ENCODE measurements at places on chromosomes 3 and 15.
A peak's percentile ranks its signal among the peaks of the same experiment; 100 is the strongest.

DNA sequence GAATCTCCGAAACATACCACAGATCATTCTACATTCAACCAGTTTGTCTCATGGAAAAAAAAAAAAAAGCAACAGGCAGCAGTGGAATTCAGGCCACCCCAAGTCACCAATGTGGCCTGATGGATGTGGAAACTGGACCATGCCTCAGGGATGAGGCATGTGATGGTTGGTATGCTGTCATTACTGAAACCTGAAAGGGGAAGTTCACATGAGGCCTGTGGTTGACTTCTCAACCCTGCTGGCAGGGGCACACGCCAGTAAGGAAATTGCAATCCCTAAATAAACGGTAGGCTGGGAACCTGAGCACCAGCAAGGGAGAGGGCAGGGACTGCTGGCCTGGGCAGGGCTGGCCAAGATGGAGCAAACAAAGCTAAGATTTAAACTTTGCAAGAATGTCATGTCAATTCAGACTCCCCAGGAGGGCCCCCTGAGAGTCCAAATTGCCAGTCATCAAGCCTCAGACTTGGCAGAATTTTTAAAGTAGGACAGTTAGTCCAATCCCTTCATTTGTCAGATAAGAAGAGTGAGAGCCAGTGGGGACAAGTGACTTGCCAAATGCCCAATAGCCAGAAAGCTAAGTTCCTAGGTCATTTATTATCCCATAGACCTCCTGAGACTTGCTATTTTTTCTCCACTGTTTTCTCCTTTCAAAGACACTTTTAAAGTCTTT lies 310.4 kb downstream of the ERC2 start:
- DNase-seq: no peak

DNA sequence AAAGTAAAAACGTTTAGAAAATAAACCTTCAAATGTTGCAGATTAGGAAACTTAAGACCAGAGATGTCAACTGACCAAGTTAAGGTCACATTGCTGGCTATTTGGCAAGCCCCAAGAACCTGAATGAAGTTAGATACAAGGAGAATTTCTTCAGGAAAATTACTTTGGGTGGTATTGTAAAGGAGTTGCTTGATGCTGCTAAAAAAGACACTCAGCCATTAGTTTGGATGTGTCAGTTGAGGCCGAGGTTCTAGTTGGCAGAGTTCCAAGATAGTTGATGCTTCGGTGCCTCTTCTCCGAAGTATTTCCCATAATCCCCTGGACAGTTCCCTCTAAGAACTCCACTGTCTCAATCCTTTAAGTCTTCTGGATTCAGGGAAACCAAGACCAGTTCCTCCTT lies 24.3 kb downstream of the SIAH2 start:
- DNase-seq: no peak

DNA sequence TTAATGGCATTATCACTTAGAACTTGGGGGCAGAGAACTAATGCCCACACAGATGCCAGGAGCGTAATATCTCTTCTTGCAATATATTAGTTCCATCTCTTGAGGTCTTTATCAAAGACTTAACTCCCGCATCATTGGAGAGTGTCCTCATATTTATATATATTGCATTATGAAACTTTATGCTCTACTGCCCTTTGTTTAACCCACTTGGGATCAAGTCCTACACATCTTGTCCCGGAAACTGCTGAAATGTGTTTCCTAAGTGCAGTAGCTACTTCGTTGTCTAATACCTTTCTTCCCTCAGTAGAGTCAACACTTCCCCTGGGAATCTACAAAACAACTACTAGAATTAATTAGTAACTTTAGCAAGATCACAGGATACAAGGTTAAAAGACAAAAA lies 1029.2 kb downstream of the OTOL1 start:
- DNase-seq: no peak

GRCh38 chr3:177606891-177607290 lies 409.6 kb upstream of the TBL1XR1 start:
- no peak for DNase-seq

- DNase-seq: no peak
Observed at GRCh38 chr3:101548527-101549105, 13.1 kb upstream of the TRMT10C start.

GRCh38 chr3:193947596-193947995 lies 188.4 kb upstream of the HES1 start:
- DNase-seq: no peak

DNA sequence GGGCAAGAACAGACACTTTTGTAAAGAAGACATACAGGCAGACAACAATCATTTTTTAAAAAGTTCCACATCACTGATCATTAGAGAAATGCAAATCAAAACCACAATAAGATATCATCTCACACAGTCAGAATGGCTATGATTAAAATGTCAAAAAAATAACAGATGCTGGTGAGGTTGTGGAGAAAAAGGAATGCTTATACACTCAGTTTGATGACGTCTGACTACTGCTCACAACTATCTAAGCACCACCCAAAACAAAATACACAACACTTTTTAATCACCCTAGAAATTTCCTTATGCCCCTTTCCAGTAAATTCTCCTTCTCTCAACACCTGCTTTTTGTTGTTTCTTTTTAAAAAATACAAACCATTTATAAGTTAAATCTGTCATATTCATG lies 228.8 kb downstream of the ISL2 start:
- no peak for DNase-seq

- DNase-seq: peak; percentile 10
Observed at GRCh38 chr3:16337856-16338540, 73.0 kb downstream of the OXNAD1 start.

DNA sequence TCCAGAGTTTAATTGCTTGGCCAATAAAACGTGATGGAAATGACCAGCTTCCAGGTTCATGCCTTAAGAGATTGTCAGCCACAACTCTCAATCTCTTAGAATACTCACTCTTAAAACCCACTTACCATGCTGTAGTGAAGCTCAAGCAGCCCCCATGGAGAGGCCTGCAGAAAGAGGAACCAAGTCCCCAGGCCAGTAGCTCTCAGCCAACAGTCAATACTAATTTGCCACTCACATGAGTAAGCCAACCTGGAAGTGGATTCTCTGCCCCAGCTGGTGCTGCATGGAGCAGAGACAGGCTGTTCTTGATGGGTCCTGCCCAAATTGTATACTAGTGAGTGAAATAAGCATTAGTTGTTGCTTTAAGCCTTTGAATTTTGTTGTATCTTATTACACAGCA lies 155.9 kb downstream of the OXSM start:
- no peak for DNase-seq

DNA sequence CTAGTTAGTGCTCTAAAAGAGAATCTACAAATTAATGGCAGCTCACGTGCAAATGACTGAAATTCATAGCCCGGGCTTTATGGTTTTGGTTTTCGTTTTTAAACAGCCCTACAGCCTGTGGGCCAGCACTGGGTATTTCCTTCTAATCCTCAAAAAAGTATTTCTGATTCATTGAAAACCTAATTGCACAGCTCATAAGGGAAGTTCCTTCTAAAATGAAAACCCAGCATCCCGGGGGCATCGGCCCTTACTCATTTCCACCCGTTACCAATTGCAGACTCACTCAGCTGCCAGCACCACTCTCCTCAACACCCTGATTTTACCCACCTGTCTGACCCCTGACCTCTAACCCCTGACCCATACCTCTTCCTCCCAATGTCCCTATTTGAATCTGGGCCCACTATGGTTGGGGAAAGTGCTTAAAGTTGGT lies 59.5 kb upstream of the ZNF148 start:
- no peak for DNase-seq

DNA sequence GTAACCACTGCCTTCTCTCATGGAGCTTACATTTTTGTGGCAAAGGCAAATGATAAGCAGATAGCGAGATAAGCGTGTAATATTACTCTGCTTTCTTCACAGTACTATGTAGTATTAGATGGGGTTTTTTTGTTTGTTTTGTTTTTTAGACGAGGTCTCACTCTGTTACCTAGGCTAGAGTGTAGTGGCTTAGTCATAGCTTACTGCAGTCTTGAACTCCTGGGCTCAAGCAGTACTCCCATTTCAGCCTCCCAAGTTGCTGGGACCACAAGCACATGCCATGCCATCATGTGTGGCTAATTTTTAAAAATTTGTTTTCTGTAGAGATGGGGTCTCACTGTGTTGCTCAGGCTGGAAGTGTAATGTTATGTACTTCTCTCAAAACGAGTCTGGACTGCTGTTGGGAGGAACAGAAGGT lies 22.9 kb downstream of the MBNL1 start:
- no peak for DNase-seq

DNA sequence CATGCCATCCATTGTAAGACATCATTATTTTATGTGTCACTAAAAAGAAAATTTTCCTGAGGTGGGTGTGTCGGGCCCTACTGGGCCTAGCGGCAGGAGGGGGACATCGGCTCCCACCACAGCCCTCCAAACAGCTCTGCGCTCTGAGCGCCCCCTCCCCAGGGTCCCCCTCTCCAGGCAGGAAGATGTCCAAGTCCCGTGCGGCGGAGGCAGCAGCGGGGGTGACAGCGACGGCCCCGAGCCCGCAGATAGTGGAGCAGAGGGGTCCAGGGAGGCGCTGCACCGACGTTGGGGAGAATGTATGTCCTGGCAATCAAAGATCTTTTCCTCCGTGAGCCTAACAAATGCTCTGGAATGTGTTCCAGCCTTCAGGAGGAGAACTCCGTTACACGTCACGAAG lies 24.3 kb downstream of the GPR160 start:
- DNase-seq: no peak

DNA sequence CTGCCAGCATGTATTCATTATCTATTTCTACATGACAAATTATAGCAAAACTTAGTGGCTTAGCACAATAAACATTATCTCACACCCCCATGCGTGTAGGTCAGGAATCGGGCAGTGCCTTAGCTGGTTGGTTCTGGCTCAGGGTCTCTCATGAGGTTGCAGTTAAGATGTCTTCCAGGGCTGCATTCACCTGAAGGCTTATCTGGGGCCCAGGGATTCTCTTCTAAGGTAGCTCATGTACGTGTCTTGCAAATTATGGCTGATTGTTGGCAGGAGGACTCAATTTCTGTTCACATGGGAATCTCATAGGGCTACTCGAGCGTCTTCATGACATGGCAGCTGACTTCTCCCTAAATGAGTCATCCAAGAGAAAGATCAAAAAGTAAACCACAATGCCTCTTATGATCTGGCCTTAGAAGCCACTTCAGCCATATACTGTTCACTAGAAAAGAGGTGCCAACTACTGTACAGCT lies 42.9 kb upstream of the TSC22D2 start:
- no peak for DNase-seq

DNA sequence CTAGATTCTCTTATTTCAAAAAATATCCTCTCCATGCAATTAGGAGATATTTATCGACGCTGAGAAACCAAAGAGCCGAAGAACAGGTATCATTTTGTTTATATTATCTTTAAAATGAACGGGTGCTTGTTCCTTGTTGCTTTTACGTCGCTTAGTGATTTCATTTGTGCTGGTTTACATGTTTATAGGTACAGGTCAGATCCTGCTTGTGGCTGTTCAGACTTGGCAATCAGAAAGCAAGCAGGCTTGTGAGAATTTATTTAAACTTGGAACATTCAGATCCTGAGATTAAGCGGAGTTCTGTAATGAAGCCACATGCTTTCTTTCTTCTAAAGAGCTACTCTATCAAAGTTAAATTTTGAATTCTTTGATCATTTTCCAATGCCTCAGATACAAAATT lies 43.0 kb upstream of the ATP2C1 start:
- no peak for DNase-seq

DNA sequence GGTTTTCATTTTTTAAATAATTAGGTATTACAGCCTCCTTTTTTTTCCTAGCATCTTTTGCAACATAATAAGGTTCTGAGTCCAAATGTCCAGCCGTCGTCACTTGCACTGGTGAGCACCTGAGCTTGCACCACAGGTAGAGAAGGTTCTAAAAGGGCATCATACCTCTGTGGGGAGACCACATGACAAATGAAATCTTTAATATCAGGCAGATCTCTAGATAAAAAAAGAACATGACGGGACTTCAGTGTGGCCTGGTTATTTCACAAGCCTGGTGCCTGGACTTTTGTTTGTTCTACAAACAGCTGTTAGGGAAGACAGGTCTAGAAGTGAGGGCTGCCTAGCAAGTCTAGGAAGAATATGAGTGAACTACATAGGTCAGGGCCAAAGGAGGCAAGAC lies 3.6 kb downstream of the ZBED2 start:
- no peak for DNase-seq

DNA sequence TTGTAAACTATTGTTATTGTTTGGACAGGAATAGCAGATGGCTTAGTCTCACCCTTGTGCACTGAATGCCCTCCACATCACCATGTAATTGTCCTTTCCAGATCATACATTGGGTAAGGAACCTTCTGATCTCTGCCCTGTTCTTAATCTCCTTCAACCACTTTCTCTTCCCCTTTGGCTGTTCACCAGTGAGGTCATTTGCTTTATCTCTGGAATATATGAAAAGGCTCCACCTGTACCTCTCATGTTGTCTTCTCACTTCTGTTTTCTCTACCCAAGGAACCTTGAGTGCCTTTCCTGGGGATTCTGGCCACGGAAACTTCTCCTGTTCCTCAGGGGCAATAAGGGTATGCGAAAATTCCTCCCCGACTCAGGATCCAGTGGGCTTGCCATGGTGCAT lies 28.5 kb downstream of the MCTP2 start:
- DNase-seq: no peak

DNA sequence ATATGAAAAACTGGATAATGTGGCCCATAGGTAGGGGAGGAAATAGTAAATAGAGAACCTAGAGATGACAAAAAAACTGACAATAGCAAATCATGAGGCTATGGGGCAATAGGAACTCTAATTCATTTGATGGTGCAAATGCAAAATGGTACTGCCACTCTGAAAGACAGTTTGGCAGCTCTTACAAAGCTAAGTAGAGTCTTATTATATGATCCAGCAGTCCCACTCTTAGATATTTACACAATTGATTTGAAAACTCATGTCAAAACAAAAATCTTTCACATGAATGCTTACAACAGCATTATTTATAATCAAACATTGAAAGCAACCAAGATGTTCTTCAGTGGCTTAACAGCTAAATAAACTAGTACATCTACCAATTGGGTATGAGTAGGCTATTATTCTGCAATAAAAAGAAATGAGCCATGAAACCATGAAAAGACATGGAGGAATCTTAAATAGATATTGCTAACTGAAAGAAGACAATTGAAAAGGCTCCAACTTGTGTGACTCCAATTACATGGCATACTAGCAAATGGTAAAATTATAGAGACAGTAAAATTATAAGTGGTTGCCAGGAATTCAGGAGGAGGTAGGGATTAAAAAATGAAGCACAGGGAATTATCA lies 321.8 kb upstream of the STAC start:
- DNase-seq: no peak

GRCh38 chr15:66565741-66566144 lies at the start of gene LCTL:
Gene LCTL, minus strand, starts transcription at chr15:66565998. Its CDS starts 633 bp downstream, at chr15:66565365.
- no peak for DNase-seq
